HCT116 (cell line): ENCODE measurements at places on chromosomes 11 and 22. TPM values are rescaled to one million over a fixed set of nuclear protein-coding genes. Genes with fewer than 3 reads are reported as not detected.

GRCh38 chr11:126186708-126187529 lies 24.5 kb downstream of the RPUSD4 start:
- no peaks in the 10 kb centered on the region for H3K4me1 ChIP-seq
- no peak overlapping the region for H3K27ac ChIP-seq

DNA sequence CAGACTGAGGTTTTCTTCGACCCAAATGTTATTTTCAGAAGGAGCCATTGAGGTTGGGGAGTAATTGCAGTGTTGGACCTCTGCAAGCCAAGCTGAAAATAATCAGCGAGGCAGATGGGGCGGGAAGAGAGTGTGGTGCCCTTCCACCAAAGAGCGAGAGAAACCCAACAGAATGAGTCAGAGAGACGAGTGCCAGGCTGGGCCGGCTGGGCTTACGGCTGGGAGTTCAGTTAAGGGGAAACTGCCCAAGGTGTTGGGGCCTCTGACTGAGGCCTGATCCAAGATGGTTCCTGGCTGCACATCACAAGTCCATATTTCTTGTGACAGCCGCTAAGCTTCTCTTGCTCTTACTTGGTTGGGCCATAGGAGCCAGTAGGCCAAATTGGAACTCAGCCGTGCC lies 30.4 kb upstream of the CREB3L1 start:
- H3K36me3 ChIP-seq: no peaks in the 10 kb centered on the region
- DNase-seq: no peak
- H3K27ac ChIP-seq: no peak overlapping the region
- no peak overlapping the region for H3K4me3 ChIP-seq
- no peaks in the 10 kb centered on the region for H3K27me3 ChIP-seq
- peaks cover 15% of the 10 kb centered on the region for H3K4me1 ChIP-seq

- no peak for DNase-seq
- H3K4me1 ChIP-seq: no peaks in the 10 kb centered on the region
- no peaks in the 10 kb centered on the region for H3K27me3 ChIP-seq
- no peak overlapping the region for H3K27ac ChIP-seq
- no peaks in the 10 kb centered on the region for H3K36me3 ChIP-seq
Measured at GRCh38 chr11:62208785-62209144, 292 bp downstream of the SCGB2A1 start.

DNA sequence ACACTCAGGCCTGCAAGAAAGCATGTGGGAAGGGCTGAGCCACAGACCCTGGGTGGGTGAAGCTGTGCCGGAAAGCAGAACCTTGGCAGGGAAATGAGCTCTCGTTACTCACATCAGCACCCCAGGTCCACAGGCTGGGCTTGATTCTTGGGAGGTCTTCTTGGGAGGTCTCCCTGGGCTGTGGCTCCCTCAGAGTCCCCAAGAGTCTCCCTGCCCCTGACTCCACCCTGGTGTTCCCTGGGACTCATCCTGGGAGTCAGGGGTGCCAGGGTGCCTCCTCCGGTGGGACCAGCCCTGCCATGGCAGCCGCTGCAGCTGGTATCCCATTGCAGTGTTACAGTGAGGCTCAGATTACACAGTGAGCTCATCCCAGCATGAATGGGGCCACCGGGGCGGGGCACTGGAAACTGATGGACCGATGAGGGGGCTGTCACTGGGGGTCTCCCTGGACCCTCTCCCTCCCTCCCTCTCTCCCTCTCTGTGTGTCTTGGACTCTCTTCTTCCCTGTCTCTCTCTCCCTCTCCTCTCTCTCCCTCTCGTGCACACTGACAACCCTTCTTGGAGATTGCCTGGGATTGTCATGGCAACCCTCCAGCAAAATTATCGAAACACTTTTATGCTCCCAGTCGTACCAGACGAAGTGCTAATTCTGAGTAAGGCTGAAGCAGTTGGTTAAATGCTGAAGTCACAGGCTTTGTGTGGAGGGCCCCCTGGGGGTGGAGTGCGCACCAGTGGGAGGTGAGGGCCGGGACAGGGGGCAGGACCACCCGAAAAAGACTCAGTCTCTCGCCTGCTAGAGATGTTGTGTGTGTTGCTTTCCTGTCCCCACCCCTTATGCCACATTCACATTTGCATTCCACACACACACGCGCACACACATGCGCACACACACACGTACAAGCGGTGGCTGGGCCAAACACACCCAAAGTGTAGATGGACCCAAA lies 8.6 kb upstream of the C11orf96 start:
- no peaks in the 10 kb centered on the region for H3K27me3 ChIP-seq
- DNase-seq: no peak

DNA sequence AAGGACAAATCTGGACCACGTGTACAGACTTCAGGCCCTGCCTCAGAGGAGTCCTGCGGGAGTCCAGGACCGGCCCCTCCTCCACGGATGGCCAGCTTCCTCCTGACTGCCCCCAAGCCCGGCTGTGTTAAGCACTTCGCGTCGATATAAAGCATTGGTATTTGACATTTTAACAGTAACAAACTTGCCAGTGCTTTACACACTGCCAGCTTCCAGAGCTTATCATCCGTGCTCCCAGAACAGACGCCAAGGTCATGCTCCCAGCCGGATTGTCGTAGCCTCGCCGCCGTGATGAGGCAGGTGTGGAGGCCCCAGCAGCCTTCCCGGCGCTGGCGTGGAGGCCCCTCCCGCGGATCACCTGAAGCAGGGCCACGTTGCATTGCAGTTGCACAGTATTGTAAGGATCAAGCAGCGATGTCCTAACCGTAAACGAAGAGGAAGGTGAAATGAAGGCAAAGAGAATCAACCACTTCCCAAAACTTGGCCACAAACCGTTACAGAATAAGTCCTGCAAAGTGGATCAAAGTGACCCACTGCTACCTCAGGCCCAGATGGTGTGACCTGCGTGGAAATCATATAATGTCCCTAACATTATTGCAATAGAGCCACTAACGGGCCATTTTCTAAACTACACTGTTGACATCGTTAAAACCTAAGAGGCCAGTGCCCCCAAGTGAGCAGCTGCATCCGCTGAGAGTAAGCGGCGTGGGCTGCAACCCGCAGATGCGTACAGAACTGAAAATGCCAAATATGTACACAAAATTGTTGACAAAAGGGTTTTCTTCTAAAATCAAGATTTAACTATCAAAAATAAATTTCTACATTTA lies 51.6 kb downstream of the CERK start:
- H3K4me1 ChIP-seq: no peaks in the 10 kb centered on the region
- DNase-seq: no peak
- no peaks in the 10 kb centered on the region for H3K27me3 ChIP-seq
- no peak overlapping the region for H3K4me3 ChIP-seq
- H3K36me3 ChIP-seq: peaks cover 11% of the 10 kb centered on the region; the same call in 1 of the 2 replicates

GRCh38 chr22:47987885-47988515 lies 1225.5 kb downstream of the TBC1D22A start:
- DNase-seq: no peak
- H3K4me1 ChIP-seq: no peaks in the 10 kb centered on the region
- H3K27ac ChIP-seq: no peak overlapping the region
- no peaks in the 10 kb centered on the region for H3K36me3 ChIP-seq

DNA sequence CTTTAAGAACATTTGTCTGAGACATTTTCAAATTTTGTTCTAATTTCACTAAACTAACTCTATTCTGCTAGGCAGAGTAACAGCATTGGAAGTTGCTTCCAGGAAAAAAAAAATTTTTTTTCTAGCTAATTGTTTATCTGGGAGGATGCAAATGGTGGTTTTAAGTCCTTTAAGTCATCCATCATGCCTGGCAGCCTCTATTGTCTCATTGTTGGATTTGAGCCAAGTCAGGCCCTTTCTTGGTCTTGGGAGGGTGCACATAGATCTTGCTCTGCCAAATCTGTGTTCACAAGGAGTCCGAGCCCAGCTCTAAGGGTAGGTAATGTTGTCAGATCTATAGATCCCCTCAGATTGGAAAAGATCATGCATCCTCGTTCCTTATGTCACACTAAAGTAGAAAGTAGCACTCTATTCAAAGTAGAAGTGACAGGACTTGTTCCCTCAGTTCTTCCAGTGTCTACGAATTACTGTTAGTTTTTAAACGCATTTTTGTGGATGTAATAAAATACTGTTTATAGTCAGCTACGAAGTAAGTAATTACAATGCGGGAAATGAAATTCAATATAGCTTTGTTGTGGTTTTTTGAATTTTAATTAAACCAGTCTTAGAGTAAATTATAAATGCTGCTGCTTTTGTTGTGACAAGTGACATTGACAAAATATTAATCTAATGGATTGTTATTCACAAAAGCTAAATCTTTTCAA lies 166.0 kb upstream of the RASSF10 start:
- H3K27ac ChIP-seq: no peak overlapping the region
- peaks cover 30% of the 10 kb centered on the region for H3K4me1 ChIP-seq
- no peaks in the 10 kb centered on the region for H3K36me3 ChIP-seq
- H3K27me3 ChIP-seq: no peaks in the 10 kb centered on the region
- no peak overlapping the region for H3K4me3 ChIP-seq
- no peak for DNase-seq

GRCh38 chr11:127273593-127274327 lies 273.2 kb upstream of the KIRREL3 start:
- no peak overlapping the region for H3K27ac ChIP-seq
- H3K4me3 ChIP-seq: no peak overlapping the region
- no peaks in the 10 kb centered on the region for H3K36me3 ChIP-seq
- DNase-seq: no peak
- no peaks in the 10 kb centered on the region for H3K27me3 ChIP-seq
- no peaks in the 10 kb centered on the region for H3K4me1 ChIP-seq

- H3K36me3 ChIP-seq: no peaks in the 10 kb centered on the region
- H3K4me1 ChIP-seq: peaks cover 15% of the 10 kb centered on the region
- H3K27ac ChIP-seq: no peak overlapping the region
Measured at GRCh38 chr11:126317756-126318573, 14.1 kb downstream of the DCPS start.

GRCh38 chr11:75560644-75561043 lies 1.4 kb upstream of the SERPINH1 start:
- no peaks in the 10 kb centered on the region for H3K36me3 ChIP-seq
- DNase-seq: no peak
- no peaks in the 10 kb centered on the region for H3K27me3 ChIP-seq
- no peak overlapping the region for H3K27ac ChIP-seq
- H3K4me3 ChIP-seq: no peak overlapping the region

The SEPTIN3 gene
- 9.3 TPM for total RNA-seq

The MYBPC3 gene
- 0.25 TPM for total RNA-seq

The POLR3H gene
- 62.1 TPM for total RNA-seq

The SLC22A12 gene
- total RNA-seq: not detected

The NEFH gene
- total RNA-seq: not detected

The PKNOX2 gene
- total RNA-seq: 0.20 TPM

The NPAS4 gene
- total RNA-seq: not detected
